ENCODE measurements at places on chromosomes 7 and 10.

- DNase-seq: no peak
Measured at GRCh38 chr7:106794276-106795083, 70.6 kb upstream of the PIK3CG start.

DNA sequence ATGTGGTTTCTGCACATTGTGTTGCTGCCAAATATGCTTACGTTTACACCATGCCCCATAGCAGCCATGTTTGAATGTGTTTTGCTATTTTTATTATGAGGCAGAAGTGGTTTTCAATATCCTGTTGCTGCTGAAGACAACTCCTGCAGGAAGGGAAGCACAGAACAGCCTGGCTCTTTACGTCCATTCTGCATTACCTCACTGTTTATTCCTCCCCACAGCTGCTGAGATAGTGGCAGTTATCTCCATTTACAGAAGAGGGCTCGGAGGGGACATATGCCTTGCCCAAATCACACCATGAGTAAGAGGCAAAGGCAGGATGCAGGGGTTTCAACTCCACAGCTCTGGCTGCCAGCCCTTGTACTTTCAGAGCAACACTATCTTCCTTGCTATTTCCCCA, 35.3 kb downstream of the PLPP4 start:
- DNase-seq: no peak

DNA sequence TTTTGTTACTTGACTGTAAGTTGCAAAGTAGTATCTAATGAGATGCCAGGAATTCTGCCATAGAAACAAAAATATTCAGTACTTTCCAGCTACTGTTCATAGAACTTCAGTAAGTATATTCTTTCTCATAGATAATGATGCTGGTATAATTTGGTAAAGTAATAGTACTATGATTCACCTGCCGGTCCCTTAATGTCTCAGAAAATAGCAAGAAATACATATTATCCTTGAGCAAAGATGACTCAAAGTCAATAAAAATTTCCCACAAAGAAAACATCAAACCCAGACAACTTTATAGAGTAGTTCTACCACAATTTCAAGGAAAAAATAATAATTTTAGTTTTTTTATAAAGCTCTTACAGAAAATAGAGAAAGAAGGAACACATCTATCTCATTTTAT, 105.4 kb downstream of the EPDR1 start:
- DNase-seq: no peak

DNA sequence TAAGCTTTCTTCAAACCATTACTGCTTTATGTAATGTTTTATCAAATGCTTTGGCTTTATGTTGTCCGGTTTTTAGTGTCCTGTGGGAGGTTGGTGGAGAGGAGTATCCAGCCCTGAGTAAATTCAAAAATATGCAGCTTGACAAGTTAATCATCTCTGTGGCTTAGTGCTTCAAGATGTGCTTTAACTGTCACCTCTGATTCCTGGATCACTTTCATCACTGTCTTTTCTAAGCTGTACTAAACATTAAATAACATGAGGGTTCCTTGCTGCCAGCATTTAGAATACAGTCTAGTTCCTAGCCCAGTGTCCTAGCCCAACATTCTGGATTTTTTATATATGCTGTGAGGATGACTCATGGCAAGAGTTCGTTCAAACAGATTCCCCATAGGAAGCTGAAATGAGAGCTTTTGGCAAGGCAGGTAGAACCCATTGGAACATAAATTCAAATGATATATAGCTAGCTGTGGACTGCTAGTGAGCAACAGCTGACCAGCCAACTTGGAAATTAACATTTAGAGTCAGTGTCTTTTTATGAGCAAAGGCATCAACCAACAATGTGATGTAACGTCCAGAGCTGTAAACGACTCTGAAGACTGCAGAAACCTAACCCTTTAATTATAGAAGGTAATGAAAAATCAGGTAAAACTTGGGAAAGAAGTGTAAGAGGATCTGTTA, 80.6 kb upstream of the OIT3 start:
- DNase-seq: no peak

DNA sequence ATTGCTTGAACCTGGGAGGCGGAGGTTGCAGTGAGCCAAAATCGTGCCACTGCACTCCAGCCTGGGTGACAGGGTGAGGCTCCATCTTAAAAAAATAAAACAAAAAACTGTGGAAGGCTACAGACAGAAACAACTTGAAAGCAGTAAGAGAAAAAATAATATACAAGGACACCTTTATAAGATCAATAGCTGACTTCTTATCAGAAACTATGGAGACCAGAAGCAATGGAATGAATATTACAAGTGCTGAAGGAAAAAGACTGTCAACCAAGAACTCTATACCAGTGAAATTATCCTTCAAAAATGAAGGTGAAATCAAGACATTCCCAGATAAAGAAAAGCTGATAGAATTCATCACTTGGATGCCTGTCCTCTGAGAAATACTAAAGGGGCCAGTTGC, 49.0 kb downstream of the RBAK start:
- DNase-seq: no peak

DNA sequence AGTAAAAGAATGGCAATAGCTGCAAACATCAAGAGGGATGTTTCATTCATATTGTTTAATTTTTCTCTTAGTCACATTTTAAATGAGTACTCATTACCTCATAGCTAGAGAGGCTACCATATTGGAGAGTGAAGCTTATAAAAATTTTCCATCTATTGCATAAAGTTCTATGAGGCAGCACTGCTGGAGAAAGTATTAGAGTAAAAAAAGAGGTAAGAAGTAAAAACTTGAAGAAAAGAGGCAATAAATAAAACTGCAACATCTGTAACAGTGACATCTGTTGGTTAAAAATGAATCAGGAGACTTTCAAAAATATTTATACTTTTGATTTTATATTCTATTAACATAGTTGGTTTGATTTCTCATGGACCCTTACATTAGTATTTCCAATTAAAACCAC, 284.5 kb upstream of the SEMA3D start:
- no peak for DNase-seq

DNA sequence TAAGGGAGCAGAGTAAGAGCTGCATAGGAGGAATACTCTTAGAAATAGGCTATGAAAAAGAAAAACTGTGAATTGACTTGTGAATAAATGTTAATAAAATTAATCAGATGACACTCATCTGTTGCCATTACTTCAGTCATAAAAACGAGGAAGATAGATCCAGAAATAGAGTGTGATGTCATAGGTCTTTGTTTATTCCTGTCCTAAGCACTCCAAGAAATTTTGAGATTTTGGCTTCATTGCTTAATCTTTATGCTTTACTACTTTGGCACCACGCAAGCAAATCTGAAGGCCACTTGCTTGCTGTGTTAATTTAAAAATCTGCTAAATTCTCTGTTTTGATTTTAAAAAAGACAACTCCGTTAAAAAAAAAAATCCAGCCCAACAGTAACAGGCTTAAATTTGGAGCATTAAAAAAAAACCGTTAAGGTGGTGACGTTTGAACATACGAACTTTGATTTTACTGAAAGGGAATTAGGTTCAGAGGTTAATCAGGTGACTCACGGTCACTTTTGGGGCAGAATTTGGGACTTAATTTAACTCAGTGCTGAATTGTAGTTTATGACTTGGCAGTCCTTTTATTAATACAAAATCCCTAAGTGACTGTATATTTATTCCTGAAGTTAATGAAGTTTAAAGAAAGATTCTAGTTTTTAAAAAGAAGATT, 3.4 kb downstream of the IFRD1 start:
- DNase-seq: no peak

DNA sequence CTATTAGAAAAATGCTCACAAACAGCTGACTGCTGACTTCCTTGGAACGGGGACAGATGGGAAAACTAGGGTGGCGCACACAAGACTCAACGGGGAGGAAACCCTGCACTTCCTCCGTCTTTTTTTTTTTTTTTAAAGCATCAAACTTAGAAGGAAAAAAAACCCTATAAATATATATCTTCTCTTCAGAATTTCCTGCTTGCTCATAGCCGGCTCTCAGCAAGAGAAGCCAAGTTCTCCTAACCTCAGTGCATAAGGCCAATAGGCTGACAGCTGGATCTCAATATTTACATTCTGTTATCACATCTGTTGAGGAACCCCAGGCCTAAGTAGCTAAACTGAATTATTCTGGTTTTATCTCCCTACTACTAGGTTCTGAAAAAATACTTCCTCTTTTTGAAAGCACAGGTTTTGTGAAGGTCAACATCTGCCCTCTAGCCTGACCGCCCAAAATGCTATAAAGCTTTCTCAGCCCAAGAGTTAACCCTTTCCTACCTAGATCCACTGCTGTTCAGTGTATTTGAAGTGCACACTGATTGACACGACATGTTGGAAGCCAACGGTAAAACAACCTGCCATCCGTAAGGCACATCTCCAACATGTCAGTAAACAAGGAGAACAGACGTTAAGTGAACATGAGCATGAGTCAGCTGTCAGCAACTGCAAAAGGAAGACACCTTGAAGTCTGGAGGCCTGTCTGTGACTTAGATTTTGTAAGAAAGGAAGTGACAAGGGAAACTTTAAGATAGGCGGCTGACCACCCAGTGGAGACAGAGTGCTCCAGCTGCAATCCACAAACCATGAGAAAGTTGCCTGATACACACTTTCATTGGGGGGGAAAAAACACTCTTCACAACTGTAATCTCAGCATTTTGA, 83.8 kb downstream of the EBLN1 start:
- peak; percentile 31 for DNase-seq

- no peak for DNase-seq
Measured at GRCh38 chr10:96263176-96263575, 8.2 kb downstream of the BLNK start.

DNA sequence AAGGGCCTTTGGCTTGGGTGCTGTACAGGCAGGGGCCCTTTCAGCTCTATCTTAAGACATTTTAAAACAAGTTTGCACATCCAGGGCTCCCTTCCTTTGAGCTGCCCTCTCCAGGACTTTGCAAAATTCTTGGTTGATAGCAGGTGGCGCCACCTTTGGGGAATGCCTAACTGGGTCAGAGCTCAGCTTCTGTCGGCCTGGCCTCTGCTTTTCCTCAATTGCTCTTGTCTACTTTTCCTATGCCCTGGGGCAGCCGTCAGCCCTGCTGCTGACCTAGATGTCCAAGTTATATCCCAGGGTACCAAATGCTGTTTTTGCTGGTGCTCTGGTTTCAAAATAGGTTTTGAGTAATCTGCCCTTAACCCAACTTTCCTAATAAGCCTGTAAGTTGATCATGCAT, 65.8 kb downstream of the APBB1IP start:
- DNase-seq: no peak

DNA sequence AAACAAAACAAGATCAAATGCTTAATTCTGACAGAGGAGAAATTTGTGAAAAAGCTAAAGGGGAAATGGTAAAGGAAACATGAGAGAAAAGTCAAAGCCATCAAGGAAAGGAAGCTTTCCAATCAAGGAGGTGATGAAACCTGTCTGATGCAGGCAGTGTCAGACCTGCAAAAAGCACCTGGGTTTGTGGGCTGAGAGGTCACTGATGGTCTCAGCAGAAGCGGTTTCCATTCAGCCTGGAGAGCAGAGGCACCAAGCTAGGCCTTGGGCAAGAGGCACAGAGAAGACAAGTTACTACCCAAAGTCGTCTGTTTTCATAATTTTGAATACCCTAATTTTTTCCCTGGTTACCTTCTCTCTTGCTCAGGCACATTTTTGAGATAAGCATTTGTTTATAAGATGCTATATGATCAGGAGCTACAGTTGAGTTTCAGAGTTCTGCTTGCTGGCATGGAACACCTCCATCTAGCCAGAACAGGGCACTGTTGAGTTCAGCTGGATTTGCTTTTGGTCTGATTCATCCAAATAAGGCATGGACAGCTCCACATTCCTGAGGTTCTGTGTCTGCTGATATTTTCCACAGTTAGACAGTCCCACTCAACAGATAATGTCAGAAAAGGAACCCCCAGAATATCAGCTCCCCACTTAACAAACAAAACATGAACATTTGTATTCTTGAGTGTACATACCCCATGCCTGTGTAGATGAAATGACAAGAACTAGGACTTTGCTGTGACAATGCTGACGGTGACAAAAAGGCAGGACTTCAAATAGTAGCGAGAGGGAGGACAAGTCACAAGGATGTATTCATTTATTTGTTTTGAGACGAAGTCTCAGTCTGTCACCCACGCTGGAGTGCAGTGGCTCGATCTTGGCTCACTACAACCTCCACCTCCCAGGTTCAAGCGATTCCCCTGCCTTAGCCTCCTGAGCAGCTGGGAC, 4.9 kb upstream of the PPIA start:
- DNase-seq: no peak

- no peak for DNase-seq
Measured at GRCh38 chr7:123883154-123883553, 38.2 kb downstream of the HYAL4 start.

DNA sequence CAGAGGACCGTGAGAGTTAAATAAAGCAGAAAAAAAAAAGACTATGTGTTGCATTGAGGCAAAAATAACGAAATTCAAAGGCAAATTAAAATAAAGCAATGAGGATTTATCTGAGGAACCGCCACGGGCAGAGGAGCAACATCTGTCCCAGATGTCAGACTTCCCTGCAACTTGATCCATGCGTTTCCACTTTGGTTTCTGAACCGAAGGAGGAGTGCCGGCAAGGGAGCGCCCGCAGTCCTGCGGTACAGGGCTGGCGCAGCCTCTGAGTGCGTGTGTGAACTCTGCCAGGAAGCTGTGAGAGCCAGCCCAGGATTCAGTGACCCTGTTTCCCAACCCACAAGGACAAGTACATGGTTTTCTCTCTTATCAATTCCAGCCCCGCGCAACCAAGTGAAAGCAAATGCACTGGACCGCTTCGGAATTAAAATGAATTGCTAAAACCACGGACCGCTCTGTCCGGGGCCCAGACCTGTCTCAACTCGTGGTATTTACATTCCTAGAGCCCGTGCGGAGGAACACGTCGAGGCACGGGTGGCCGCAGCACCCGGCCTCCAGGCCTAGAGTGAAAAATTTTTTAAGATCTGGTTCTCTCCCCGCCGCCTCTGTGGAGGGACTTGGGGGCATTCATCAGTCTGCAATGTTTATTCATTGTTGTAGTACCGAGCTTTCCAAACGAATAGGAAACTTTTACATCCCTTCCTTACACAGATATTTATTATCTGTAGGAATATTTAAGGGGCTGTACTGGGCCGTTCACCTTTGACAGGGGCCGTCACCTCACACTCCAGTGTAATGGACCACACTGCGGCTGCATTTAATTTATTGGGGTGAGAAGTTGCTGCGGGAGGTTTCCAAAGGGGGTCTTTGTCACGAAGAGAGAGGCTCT, 291.5 kb upstream of the NFE2L3 start:
- DNase-seq: peak; percentile 81

- DNase-seq: peak; percentile 64
Measured at GRCh38 chr10:14074062-14074884, 256.5 kb downstream of the FRMD4A start.

DNA sequence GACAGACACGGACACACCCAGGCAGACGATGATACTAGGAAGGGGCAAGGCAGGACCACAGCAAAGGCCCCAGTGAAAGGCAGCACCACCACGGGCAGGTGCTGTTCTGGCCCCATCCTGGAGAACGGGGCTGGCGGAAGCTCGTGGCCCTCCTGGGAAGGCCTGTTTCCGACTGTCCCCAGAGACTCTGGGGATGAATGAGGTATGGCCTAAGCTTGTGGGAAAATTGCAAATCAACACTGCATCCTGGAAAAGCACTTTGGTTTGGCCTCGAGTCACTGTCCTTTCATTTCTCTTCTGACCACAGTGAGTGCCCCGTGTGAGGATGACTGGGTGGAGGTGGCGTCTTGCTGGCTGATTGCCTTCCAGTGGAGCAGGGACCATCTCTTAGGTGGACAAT, 81.6 kb upstream of the ANLN start:
- DNase-seq: no peak

- no peak for DNase-seq
Measured at GRCh38 chr10:93711891-93712290, 9.5 kb upstream of the FRA10AC1 start.

- no peak for DNase-seq
Measured at GRCh38 chr10:17365402-17365801, 89.0 kb downstream of the ST8SIA6 start.

Measured in right kidney (tissue), 9 donors.